ENCODE measurements at places on chromosomes 6 and 20.
A peak's percentile ranks its signal among the peaks of the same experiment; 100 is the strongest.

DNA sequence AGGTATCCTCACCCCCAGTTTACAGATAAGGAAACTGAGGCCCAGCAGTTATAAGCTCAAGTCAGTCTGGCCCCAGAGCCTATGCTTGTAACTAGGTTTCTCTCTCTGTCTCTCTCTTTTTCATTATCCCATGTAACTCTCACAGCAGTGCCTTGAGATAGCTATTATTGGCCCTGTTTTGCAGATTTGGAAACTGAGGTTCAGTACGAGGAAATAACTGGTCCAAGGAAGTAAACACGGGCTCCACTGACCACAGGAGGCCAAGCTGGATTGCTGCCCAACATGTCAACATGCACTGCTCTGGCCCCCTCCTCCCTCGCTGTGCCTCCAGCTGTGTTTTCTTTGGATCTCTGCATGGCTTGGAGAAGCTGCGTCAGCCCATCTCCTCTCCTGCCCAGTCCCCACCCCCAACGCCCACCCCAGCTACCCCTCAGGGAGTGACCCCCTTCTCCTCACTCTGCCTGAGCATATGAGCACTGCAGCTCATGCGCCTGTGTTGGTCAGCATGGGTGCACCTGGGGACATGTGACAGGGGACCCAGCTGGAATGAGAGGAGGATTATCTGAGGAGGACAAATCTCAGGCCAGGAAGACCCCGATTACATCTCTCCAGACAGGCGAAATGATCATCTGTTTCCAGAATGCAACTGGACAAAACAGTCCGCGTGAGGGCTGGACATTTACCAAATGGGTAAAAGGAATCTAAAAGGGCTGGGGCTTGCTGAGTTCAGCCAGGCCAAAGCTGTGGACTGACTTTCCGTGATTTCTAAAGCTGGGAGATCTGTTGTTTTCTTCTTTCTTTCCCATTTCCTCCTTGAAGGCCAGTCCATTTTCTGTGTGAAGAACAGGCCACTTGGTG, 7.8 kb upstream of the PLTP start:
- DNase-seq, result no peak

DNA sequence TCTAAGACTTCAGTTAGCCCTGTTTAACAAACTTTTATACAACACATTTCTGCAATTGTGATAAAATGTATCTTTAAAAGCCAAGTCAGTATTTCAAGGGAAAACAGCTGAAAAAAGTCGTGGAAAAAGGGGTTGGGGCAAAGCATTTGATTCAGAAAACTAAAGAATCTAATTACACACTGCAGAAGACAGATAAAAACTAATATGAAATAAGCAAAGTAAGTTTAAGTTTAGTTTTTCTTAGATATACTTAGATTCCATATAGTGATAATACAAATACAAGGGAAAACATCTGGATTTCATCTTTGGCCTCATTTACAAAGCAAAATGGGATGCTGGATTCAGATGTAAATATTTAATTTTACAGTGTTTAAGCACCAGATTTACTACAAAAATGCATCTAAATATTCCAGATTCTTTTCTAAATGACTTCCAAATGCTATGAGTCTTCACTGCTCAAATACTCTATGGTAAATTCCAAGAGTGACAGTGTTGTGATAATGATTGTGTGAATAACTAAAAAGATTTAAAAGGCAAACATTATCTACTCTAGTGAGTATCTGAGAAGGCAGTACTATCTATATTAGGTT, 1.5 kb upstream of the ADNP start:
- DNase-seq, result no peak

DNA sequence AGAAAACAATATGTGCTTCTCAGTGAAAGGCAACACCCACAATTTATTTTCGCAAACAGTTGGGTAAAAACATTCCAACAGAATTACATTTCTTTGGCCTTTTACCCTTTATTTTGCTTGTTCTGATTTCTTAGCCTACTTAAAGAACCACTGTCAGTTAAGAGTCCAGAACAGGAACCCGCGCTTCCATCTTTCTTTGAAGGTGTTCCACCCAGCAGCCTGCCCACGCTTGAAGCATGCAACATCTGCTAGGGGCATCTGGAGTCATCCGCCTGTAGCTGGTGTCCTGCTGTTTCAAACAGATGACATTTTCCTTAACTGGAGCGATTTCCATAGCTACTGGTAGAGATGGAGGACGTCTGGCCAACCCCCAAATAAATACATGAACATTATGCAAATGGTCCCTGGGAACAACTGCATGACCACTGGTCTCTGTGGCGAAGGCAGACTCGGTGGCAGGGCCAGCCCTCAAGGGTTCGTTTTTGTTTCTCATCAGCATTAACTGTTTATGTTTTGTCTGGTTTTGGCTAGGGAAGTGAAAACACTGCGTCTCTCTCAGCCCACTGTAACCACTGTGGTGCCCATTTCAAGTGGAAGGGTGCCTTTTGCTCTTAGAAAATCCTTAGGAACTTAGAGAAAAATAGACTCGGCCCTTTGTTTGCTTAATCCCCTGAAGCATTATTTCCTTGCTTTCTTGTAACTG, 51.6 kb downstream of the LAMA4 start:
- peak; percentile 57 for DNase-seq

DNA sequence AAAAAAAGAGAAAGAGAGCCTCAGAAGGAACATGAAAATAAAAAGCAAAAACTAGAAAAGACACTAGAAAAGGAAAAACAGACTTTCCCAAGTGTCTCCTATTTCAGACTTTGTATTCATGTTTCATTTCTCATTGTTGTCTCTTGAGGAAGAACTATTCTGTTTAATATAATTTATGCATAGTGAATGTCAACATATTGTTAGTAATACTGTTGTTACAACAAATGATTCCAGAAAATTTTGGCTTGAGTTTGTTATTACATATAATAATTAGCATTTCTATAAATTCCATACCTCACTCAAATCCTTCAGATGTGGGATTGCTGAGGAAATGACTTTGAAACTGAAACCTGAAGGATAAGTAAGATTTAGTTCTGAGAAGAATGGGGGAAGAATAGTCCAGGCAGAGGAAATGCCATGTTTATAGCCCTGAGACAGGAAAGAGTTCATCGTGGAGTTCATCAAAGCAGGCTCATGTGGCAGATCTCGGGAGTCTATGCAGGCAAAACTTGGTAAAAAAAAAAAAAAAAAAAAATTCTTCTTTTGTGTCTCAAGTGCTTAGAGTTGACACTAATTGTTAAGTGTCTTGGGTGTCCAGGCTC, 53.1 kb upstream of the EIF2S2 start:
- DNase-seq, result no peak

DNA sequence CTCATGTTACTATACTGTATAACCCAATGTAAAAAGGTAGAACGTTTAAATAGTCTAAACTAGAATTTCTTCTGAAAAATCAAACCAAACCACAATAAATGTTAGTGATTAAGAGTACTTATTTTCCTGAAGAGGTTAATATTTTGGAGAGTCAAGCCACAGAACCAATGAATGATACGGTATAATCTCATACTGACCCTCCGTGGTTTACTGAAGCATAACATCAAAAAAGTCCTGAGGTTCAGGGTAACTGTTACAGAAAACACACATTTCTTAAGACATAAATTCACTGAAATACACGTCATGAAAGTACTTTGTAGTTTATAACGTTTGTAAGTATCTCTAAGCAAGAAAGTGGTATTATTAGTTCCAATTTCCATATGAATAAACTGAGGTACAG, 28.9 kb downstream of the ESF1 start:
- DNase-seq, result no peak

GRCh38 chr6:161985876-161986423, 712.1 kb upstream of the AGPAT4 start:
- DNase-seq, result no peak

DNA sequence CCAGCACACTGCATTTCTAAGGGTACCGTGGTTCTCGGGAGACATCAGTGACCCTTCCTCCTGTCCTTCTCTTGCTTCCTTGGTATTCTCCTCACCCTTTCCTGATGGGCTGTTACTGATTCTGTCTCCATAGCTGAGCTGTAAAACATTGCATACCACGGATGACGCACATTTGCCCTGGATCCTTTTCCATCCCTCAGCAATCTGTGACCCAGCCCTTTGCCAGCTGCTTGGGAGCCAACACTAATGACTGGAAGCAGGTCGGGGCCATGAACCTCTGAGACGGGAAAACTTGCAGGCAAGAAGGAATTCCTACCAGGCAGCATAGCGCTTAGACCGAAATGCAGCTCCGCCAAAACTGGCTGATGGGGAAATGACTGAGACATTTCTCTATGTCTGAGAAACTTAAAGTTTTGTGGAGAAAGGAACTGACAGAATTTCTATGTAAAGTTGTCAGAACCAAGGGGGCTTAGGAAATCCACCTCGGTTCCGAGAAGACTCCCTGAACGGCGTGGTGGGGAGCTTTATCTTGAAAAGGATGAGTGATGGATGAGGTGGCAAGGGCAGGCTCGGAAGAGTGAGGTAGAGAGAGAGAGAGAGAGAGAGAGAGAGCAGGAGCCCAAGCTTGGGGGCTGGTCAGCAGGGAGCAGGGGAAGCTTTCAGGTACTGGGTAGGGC, 19.2 kb downstream of the TUBB2B start:
- DNase-seq, result no peak

DNA sequence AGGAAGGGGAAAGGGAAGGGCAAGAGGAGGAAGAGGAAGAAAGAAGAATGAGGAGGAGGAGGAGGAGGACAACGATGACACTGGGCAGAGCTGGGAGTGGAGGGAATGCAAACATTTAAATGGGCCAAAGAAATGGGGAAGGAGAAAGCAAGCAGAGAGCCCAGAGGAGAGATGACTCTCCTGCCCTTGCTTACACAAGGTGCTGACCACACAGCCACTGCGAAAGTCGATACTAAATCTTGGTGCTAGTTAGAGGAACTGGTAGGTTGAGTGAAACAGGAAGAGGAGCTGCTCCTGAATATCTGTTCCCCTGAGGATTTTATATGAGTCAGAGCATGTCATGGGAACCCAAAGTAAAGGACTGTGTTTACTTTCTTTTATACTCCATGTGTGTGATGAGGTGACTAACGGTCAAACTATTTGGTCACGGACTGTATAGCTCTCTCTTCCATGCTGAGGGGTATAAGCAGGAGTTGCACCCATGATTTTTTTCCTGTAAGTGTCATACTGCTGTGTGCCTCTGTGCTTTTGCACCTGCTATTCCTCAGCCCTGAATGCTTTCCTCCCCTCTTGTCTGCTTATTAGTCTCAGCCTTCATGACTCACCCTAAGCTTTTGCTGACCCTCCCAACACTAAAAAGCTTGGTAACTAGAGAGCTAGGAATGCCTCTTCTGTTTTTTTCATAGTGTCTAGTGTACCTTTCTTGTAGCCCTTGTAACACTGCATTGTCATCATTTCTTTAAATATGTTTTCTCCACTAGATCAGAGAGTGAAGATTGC, 9.5 kb upstream of the PAQR8 start:
- peak; percentile 40 for DNase-seq
